Activated effector memory CD4-positive, alpha-beta T cell treated with anti-CD3 and anti-CD28 coated beads, Interleukin-2, amount 50 U/mL, for 16 hours (primary cell): ENCODE measurements at places on chromosomes 5 and 9.

DNA sequence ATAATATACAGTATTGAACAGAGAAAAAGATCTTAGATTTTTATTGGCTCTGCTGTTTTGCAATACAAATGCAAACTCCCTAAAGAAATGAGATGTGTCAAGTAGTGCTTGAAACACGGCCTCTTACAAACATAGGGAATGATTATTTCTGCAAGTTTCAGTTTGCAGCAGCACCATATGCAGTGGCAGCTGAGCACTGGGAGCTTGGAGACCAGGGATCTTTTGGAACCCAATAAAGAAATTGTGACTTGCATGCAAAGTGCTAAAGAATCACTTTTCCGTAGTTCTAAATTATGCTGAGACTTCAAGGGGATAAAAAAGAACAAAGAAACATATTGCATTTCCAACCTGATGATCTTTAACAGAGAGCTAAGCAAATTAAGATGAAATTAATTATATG, 674.6 kb upstream of the ZNF608 start:
- no peak for DNase-seq

- DNase-seq = no peak
These were observed 31.1 kb upstream of the FGF1 start for GRCh38 chr5:142716963-142717362.

- no peak for DNase-seq
These were observed 236.4 kb downstream of the LRRC70 start for GRCh38 chr5:62814991-62815390.

- DNase-seq = no peak
These were observed 84.3 kb upstream of the SMC2 start for GRCh38 chr9:104009826-104010225.

DNA sequence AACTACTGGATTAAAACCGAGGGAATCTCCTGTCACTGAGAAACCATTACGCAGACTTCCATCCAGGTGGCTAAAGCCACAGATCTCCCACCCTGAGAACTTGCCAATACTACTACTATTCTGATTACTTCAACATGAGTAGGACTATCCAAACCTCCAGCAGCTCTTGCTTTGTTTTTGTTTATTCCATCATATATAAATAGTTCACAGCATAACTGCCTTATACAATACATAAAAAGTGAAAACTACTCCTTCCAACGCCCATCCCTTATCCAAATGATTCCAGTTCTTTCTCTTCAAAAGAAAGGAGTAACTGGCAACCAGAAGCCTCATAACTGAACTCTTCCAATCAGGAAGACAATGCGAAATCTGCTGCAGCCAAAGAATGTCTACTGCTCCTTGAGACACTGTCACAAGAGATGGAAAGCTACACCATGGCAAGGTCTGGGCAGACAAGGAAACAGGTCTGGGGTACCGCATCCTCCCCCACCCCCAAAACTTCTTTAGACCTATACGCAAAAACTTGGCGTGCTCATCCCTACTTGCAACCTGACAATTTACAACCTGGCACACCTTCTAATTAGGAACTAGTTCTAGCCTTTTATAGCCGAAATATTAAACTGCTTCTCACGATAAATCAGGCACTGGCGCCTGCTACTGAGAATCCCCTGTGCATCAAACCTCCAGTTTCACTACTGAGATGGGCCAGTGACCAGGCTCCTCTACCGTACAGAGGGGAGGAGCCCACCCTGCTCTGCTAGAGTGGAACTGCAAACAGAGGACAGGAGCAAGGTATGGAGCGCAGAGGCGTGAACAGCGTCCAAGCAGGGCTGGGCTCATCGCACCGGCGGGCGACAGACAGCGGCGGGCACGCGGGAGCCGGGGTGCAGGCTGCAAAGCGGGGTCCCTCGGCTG, 986 bp downstream of the PLPP1 start:
- DNase-seq = no peak

DNA sequence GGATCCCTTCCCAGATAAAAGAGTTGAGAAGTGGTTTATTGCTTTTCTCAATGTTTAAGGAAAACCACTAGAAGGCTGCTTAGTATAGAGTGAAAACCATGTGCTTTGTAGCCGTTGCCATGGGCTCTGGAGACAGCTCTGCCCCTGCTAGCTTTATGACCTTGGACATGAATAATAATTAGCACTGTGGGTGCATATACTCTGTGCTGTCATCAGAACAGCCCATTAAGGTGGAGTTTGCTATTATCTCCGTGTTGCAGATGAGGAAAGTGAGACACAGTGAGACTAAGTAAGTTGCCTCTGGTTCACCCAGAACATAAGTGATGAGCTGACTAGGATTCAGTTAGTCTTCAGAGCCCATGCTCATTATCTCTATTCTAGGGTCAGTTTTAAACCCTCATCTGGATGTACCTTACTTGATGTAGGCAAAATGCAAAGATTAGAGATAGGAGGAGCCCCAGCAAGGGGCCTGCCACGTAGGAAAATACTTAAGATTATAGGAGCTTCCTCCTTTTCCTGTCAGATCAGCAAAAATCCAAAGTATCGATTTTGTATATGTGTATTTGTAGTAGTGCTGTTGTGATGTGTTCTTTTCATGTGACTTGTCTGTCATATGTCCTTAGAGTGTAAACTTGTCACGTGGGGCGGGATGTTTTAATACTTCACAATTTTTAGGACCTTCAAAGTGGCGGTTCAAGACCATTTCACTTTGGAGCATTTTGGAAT, 102.5 kb downstream of the TLE4 start:
- no peak for DNase-seq

- DNase-seq = no peak
These were observed 122.5 kb downstream of the OXCT1 start for GRCh38 chr5:41747708-41748107.

- no peak for DNase-seq
These were observed 54.2 kb downstream of the LRSAM1 start for GRCh38 chr9:127505396-127506116.

DNA sequence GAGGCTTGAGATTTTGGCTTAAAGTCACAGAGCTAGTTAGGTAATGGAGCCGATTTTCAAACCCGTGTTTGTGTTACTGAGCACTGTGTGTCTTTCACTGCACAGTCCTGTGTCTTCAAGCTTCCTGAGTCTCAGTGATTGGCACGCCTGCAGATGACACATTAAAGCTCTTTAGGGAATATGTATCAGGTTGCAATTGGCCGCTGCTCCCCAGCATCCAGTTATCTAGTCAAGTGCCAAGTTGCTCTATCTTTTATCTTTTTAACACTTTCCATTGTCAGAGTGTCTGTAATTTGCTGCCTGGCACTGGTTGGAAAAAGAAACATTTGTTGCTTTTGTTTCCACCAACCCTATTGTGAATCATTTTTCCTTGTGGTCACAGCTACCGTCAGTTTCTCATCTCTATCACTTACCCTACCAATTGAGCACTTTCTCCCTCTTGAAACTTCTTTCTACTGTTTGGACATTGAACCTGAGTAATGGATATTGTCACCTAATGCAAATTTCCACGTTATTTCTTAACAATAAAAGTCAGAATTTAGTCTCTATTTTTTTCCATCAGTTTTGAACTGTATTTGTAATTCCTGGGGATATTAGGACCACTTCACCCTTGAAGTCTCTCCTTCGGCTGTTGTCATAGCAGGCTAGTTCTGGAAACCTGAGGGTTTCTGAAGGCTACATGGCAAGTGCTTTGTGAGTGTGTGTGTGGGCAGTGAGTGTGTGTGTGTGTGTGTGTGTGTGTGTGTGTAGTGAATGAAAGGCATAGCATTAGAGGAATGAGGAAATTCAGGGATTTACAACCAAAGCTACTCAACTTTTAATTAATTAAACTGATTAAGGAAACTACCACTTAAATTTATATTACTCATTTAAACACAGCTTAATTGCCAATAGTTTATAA, 274.3 kb downstream of the ISL1 start:
- DNase-seq = no peak
